NCI-H1436 (cell line): ENCODE measurements at places on chromosomes 2 and 18.

DNA sequence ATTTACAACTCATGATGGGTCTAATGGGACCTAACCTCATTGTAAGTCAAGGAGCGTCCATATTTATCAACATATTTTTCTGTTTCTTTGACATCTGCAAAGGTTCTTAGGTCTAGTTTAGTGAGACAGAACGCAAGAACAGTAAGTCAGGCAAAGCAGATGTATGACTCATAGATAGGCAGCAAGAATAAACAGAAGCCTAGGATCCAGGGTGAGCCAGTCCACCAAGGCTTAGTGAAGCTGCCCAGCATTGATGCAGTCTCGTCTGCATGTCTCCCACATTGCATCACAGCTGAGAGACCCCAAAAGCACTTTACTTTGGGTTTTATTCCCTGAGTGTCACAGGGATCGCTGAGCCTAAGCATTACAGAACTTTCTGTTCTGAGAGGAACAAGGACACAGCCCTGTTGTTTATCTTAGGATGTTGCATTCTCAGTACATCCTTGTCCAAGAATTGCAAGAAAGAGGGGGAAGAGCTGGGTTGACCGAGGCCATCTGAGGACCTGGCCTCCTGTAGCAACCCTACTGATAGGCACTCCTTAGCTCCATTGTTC, 29.6 kb upstream of the TMEM177 start:
- DNase-seq, result no peak

DNA sequence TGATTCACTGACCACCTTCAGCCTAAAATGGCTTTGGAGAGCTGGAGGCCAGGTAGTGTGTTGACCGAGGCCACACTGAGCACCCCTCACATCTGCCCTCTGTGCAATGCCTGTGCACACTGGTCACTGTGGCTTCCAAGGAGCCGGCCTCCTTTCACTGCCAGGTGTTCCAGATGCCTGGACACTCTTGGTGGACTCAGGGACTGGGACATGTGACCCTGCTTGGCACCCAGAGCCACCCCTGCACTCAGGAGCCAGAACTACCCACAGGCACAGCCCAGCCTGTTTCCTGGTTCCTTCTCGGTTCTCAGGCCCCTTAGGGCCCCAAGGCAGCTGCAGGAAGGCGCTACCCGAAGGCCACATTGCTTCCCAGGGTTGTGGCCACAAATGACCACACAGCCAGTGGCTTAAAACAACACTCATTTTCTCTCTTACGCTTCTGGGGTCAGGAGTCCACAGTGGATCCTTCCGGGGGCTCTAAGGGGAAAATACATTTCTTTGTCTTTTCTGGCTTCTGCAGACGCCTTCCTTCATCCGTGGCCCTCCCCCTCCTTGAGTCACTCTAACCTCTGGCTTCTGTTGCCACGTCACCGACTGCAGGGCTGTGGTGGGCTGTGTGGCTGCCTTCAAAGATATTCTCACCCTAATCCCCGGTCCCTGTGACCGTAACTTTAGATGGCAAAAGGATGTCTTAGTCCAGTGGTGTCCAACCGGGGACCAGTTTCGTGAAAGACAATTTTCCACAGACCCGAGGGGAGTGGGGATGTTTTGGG, 78.6 kb downstream of the ASB1 start:
- DNase-seq, result no peak

DNA sequence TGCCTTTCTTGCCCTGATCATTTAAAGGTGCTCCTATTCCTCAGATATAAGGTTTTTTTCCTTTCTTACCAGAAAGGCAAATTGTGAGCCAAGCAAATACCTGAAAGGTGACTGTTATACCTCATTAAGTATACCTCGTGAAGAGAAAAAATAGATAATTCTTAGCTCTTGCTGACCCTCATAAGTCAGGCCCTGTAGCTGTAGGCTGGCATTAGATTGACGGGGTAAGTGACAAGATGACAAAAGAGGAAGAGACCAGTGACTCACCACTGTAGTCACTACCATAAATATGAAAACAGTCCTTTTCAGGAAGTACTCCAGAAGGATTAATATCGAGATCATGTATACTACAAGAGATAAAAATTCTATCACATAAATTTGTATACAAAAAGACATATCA, 104.6 kb downstream of the PTPN4 start:
- no peak for DNase-seq

DNA sequence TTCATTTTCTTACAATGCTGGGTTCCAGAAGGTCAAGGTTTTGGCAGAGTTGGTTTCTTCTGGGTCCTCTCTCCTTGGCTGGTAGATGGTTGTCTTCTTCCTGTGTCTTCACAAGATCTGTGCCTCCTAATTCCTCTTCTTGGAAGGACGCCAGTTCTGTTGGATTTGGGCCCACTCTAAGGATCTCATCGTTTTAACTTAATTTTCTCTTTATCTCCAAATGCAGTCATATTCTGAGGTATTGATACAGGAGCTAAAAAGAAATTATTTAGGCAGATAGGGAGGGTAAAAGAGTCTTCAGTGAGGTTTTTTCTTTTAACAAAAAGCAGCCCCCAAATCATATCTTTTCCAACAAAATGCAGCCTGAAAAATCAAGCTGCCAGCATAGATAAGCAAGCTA, 998.4 kb downstream of the SOCS6 start:
- no peak for DNase-seq

DNA sequence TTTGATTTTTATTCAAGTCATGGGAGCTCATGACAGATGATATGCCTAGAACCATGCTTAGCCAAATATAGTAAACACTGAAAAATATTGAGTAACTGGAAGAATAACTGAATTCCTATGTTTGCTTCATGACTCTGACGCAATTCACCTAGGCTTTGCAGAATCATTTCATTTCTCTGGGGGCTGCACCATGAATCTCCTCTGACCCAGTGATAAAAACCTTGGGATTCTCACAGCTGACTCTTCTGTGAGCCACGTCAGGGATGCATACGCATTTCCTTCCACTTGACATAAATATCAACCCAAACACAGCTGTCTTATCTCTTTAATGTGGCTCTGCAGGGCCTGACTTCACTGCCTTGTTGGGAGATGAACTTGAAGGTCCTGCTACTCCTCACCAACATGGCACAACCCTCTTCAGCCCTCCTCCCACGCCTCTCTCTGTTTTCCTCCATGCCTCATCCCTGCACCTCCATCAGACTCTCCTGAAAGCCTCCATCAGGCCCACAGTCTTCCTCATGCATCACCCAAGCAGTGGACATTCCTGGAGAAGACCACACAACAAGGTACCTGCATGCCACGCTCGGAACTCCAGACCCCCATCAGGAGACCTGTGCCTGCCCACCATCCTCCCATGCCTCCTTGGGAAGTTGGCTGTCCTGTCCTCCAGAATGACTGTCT, 29.8 kb downstream of the COL6A3 start:
- DNase-seq, result no peak

GRCh38 chr2:149725234-149725633, 137.7 kb upstream of the MMADHC start:
- DNase-seq, result no peak
